ENCODE measurements at places on chromosomes 4 and X. TPM values are rescaled to one million over a fixed set of nuclear protein-coding genes. Genes with fewer than 3 reads are reported as not detected.

The IGSF1 gene
- total RNA-seq: 23.6 TPM

The TIGD2 gene
- total RNA-seq: 5.0 TPM

The PRRG3 gene
- 5.1 TPM for total RNA-seq

The TRPC5OS gene
- not detected for total RNA-seq

The MAGEE1 gene
- total RNA-seq: 7.3 TPM

The CXCR3 gene
- not detected for total RNA-seq

The FTHL17 gene
- not detected for total RNA-seq

DNA sequence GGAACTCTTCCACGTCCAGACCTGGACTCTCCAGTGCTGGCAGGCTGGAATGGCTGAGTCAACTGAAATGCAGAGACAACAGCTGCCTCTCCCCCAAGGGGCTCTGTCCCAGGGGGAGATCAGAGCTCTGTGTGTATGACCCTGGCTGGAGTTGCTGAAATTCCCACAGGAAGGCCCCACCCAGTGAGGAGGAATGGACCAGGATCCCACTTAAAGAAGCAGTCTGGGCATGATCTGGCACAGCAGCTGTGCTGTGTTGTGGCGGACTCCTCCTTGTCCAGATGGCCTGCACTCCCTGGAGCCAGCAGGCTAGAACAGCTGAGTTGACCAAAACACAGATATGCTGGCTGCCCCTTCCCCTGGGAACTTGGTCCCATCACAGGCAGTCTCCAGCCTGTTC is 25.4 kb downstream of the C4orf17 start:
- DNase-seq: no peak
- no peak overlapping the region for H3K27ac ChIP-seq

DNA sequence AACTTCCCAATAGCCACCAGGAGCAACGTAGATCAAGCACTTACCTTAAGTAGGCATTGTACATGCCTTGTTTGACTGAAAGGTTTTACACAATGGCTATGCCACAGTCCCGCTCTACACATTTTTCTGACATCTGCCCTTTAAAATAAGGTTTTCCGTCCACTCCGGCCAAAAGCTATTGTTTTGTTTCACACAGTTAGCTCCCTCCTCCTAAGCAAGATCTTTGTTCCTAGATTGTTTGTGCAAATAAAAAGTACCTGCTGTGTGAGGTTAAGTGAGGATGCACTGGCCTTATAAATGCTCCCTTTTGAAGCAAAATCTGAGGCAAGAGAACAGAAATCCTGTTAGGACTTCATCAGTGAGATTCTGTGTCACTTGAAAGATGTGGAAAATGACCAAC is 11.8 kb downstream of the SCD5 start:
- DNase-seq: no peak
- H3K4me1 ChIP-seq: peaks cover 43% of the 10 kb centered on the region
- H3K4me3 ChIP-seq: no peak overlapping the region
- H3K27ac ChIP-seq: no peak overlapping the region
- H3K27me3 ChIP-seq: peaks cover 100% of the 10 kb centered on the region
- peaks cover 2% of the 10 kb centered on the region for H3K36me3 ChIP-seq

DNA sequence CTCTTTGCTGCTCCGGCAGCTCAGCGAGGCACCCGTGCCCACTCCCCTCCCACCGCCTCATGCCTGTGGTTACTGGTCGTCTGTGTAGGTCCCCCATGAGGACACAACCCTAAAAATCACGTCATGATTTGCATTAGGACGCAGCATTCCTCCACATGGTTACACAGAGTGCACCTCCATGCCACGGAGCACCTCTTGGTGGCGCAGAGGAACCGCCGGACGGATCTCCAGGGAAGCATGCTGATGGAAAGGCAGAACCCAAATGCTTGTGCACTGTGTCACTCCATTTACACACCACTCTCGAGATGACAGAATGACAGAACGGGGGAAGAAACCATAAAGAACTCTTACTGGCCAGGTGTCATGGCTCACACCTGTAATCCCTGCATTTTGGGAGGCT is 22.4 kb downstream of the FAM53A start:
- peaks cover 4% of the 10 kb centered on the region for H3K4me1 ChIP-seq
- no peak overlapping the region for H3K27ac ChIP-seq
- H3K4me3 ChIP-seq: no peak overlapping the region
- DNase-seq: no peak

DNA sequence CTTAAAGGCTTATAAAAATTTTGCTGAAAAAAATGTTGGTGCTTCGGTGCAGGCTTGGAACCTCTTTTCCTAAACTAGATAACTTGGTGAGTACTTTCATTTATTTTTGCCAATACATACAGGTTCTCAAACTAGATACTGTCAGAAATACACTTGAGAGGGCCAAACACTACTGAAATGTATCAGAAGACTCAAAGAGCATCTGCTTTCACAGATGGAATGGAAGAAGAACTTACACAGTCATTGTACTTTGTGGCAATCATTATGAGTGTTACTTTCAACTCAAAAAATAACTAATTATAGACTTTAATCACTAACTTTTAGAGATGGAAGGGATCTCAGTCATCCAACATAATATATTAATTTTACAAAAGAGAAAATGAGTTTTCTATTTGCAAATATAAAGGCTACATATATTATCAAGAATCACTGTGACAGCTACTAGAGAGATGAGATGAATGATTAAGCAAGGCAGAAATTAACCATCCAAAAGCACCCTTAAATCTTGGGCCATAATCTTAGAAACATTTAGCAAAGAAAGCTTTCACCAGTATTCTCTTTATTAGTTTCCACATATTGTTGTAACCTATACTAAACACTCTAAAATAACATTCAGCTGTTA is 1.0 kb downstream of the ENAM start:
- DNase-seq: no peak
- no peak overlapping the region for H3K4me3 ChIP-seq
- no peaks in the 10 kb centered on the region for H3K27me3 ChIP-seq
- H3K27ac ChIP-seq: no peak overlapping the region
- no peaks in the 10 kb centered on the region for H3K4me1 ChIP-seq

- no peak overlapping the region for H3K4me3 ChIP-seq
- DNase-seq: no peak
- H3K36me3 ChIP-seq: peaks cover 7% of the 10 kb centered on the region
- H3K4me1 ChIP-seq: no peaks in the 10 kb centered on the region
- H3K27ac ChIP-seq: no peak overlapping the region
Measured at GRCh38 chr4:80912350-80912749, 118.2 kb upstream of the BMP3 start.

DNA sequence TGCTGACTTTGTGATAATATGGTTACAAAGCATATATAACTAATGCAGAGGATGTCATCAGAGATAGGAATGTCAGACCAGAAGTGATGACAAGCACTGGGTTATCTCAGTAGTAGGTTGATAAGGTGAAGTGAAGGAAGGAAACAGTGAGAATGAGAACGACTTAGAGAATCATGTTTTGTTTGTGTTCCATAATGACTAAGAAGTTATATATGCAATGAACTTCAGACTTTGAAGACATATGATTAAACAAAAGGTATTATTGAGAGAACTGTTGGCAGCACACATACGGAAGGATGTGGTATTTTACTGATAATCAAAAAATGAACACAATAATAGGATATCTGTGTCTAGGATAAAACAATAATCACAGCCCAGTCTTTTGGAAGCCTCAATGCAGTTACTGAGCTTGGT is 18.3 kb upstream of the HHIP start:
- no peak overlapping the region for H3K4me3 ChIP-seq
- no peaks in the 10 kb centered on the region for H3K27me3 ChIP-seq
- no peaks in the 10 kb centered on the region for H3K4me1 ChIP-seq
- no peak overlapping the region for H3K27ac ChIP-seq

DNA sequence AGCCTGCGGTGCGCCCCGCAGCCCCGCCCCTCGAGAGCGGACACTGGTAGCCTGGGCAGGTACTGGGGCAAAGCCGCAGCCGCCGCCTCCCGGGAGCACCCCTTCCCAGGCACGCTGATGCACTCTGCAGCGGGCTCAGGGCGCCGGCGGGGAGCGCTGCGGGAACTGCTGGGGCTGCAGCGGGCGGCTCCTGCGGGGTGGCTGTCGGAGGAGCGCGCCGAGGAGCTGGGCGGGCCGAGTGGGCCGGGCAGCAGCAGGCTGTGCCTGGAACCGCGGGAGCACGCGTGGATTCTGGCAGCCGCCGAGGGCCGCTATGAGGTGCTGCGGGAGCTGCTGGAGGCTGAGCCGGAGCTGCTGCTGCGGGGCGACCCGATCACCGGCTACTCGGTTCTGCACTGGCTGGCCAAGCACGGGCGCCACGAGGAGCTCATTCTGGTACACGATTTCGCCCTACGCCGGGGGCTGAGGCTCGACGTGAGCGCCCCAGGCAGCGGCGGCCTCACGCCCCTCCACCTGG is 401 bp downstream of the SOWAHD start:
- H3K36me3 ChIP-seq: no peaks in the 10 kb centered on the region
- peaks cover 13% of the 10 kb centered on the region for H3K27me3 ChIP-seq
- H3K27ac ChIP-seq: no peak overlapping the region

DNA sequence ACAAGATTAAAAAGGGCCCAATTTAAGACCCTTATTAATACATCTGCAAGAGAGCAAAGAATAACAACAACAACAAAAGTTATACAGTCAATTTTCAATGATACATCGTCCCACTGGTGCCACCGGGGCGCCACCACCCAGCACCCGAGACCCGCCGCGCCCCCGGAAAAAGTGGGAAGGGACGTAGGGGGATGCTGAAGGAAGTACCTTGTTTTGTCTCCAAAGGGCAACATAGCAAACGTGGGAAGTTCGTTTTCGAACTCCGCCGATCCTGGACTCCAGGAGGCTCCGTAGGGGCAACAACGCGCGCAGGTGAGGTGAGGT is 1.7 kb downstream of the PDE5A start:
- no peaks in the 10 kb centered on the region for H3K27me3 ChIP-seq
- peaks cover 33% of the 10 kb centered on the region for H3K4me1 ChIP-seq
- H3K27ac ChIP-seq: peak overlapping the region; percentile 21
- H3K4me3 ChIP-seq: peak overlapping the region; percentile 89
- no peaks in the 10 kb centered on the region for H3K36me3 ChIP-seq
- no peak for DNase-seq

DNA sequence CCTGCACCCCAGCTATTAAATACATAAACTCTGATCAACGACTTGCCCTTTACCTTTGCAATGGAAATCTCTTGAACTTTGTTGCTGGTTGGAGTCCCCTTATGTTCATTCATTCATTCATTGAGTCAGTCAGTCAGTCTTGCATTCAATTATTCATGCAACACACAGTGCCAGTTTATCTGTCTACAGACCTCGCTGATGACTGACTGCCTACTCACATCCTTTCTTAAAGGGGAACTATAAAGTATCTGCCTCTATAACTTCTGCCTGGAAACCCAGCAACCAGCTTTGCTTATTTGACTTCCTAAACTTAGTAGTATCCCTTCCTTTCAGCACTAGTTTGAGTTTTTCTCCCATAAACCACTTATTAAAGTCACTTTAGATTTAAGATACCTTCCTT is 620.8 kb upstream of the ADGRL3 start:
- no peaks in the 10 kb centered on the region for H3K27me3 ChIP-seq
- DNase-seq: no peak
- no peak overlapping the region for H3K27ac ChIP-seq
- H3K36me3 ChIP-seq: no peaks in the 10 kb centered on the region
- peaks cover 4% of the 10 kb centered on the region for H3K4me1 ChIP-seq
- no peak overlapping the region for H3K4me3 ChIP-seq

DNA sequence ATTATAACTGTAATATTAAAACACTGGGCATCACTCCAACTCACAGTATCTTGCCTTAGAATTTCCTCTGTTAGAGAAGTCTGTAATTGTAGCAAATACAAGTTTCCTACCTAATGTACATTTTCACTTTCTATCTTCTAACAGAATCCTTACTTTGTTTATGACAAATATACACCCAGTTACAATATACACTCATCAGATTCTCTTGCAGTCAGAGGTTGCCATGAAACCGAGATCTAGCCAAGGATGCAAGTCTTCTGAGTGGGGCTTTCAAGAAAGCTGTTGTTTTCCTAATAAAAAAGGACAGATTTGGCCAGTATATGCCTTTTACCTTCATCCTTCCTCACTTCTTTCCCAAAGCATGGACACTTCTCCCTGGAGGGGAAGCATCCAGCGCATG is 228.9 kb downstream of the SCFD2 start:
- H3K4me3 ChIP-seq: no peak overlapping the region
- no peak overlapping the region for H3K27ac ChIP-seq
- H3K4me1 ChIP-seq: no peaks in the 10 kb centered on the region
- no peak for DNase-seq

GRCh38 chr4:53541577-53542206 is 49.6 kb downstream of the LNX1 start:
- H3K4me3 ChIP-seq: no peak overlapping the region
- DNase-seq: no peak
- H3K4me1 ChIP-seq: peaks cover 49% of the 10 kb centered on the region
- no peak overlapping the region for H3K27ac ChIP-seq

DNA sequence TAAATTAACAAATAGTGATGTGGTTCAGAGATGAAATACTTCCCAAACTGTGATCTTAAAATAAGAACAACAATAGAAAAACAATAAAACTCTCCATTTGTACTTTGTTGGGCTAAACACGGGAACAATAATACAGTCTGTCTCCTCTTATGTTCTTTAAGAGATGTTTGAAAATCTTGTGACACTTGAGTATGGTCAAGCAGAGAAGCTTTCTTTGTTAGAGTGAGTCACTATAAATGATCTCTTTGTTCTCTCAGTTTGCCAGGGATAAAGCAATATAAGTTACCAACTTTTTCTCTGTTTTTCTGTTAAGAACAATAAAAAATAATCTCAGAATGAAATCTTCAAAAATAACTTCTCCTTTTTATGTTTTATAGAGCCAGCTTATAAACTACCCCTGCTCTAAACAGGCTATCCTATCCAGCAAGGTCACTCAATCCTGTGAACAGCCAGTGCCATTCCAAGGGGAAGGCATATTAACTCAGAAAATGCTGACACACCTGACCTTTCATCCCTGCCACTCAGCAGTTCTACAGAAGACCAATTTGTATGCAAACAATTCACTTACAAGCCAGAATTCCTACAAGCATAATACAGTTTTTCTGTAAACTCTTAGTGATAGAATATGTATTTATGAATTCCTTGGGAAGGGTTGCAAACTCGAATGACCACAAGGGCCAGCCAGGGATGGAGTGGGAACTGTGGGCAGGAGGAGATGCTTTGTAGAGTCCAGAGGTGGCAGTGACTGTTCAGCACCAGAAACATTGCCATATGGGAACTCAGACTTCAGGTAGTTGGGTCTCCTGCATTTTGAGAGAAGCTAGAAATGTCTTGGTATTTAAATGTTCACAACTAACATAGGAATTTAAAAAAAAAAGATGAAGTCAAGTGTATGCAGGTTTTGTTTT is 52.2 kb downstream of the AFM start:
- no peaks in the 10 kb centered on the region for H3K36me3 ChIP-seq
- no peak for DNase-seq
- H3K27me3 ChIP-seq: no peaks in the 10 kb centered on the region
- no peak overlapping the region for H3K4me3 ChIP-seq
- no peaks in the 10 kb centered on the region for H3K4me1 ChIP-seq

DNA sequence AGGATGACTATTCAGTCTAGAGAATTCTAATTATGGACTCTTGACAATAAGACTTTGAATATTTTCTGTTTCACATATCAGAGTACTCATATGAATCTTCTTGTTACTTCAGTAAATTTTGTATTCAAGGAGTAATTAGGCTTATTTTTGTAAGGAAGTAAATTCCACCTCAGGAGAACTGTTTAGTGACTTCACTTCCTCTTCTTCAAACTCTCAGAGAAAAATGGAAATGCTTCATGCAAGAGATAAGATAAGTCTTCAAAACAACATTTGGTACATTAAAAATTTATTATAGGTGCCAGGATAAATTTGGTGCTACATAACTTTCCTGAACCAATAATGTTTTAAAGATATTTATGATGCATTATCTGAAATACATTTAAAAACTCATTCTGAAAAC is 1421.9 kb downstream of the PCDH7 start:
- H3K27ac ChIP-seq: no peak overlapping the region
- no peaks in the 10 kb centered on the region for H3K27me3 ChIP-seq
- no peak overlapping the region for H3K4me3 ChIP-seq
- DNase-seq: no peak

All from WTC11 (cell line).